Hypothalamus (tissue), 51 donors: ENCODE measurements at places on chromosomes 3 and 15.

- no peak for DNase-seq
These were observed 177.7 kb downstream of the ISL2 start for GRCh38 chr15:76514282-76514681.

DNA sequence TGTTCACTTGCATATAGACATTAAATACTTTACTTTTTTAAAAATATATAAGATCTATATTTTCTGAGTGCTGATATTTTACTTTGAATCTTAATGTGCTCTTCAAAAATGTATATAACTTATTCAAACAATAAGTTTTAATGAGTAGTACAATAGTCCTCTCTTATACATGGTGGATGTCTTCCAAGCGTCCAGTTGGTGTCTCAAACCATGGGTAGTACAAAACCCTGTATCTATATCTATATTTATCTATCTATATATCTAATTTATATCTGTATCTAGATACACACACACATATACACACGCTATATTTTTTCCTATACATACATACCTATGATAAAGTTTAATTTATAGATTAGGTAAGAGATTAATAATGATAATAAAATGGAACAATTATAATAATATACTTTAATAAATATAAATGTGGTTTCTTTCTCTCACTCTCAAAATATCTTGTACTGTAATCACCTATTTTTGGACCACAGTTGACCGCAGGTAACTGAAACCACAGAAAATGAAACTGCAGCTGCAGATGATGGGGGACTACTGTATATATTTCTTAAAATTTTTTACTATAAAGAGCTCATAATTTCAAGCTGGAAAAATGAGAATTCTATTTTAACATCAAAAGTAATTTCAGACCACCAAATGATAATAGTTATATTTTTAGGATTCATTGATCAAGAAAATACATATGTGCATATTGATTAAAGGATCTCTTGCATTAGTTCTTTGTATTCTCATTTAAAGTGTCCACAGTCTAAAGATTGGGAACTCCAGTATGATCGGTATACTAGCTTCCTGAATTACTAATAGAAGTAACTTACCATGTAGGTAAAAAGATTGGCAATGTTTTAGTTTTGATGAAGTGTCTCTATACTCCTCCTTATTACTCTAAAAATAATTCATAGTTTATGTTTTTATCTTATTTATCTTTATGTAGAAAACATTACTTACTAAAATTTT, 215.1 kb upstream of the MLF1 start:
- no peak for DNase-seq

GRCh38 chr15:70362350-70362749, 264.6 kb upstream of the TLE3 start:
- DNase-seq: no peak

- DNase-seq: no peak
These were observed 88.5 kb downstream of the XXYLT1 start for GRCh38 chr3:195182470-195182795.

DNA sequence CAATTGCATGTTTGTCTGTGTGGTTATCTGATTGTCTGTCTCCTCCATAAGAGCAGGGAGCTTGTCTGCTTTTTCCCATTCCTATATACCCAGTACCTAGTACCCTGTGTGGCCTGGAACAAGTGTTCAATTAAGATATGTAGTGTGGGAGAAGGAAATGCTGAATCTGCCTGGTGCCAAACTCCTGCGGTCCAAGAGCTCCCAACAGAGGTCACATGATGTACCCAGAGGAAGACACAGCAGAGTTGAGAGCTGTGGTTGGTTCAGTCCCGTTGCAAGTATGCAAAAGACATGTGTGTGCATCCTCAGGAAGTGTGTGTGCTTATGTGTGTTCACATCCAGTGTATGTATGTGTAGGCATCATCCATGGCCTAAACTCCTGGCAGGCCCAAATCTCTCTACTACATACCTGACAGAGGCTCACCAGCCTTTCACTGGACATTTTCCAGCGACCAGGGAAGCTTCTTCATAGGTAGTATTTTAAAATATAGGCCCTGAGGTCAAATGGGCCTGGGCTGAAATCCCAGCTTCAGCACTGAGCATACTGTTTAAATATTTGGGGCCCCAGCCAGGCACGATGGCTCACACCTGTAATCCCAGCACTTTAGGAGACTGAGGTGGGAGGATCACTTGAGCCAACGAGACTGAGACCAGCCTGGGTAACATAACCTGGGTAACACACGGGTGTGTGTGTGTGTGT, 34.0 kb upstream of the ITGA11 start:
- no peak for DNase-seq

GRCh38 chr3:147713234-147714133, 304.3 kb downstream of the ZIC1 start:
- DNase-seq: no peak
